ENCODE measurements at places on chromosomes 6 and 20.

DNA sequence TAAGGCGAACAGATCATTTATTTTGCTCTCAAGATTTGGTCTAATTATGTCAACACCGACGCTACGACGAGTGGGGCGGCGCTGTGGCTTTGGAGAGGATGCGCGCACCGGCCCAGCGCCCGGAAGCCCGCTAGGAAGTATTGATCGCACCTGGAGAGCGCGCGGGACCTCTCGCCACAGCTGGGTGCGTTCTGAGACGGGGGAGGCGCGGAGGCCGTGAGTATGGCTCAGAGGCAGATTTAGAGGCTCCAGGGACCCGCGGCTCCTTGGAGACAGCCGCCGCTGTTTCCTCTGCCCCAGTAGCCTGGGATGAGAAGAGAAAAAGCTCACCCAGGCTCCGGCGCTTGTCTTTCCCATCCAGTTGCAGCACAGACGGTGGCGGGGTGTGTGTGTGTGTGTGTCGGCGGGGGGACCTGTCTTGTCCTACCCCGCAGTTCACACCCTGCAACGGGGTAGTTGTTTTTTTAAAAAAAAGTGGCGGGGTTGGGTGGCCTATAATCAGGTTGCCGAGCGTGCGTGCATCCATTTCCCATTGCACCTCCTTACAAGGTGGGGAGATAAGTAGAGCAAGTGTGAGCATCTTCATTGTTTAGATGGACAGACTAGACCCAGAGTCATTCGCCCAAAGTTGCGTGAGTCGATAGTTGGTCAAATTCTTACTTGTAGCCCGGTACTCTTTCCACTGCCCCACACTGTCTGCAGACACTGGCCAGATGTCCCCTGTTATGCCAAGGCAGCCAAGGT, 11.2 kb downstream of the TFAP2D start:
- ATAC-seq: no peak

- no peak for ATAC-seq
These were observed 88.8 kb upstream of the SIRPA start for GRCh38 chr20:1806456-1806855.

DNA sequence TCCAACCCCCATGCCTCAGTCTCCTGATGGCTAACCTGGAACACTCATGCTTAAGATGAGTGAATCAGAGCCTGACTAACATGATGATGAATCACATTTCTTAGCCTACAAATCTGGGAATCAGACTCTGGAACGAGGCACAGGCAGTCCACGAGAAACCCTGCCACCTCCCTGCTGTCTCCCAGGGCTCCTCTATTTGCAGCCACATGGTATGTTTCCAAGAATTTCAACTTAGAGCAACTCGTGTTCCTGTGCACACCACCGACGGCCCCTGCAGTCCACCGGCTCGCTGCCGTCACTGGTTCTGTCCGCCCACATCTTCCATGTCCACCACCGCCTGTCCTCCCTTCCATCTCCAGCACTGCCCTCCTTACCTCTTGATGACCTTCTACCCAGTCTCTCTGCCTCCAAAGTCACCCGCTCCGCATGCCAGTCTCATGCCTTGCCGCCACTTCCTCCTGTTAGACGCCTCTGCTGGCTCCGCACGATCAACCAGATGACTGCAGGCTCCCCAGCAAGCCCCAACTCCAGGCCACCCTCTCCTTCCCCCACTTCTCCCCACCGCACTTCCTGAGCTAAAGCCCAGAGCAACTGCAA, 87.6 kb downstream of the AGPAT4 start:
- no peak for ATAC-seq

- no peak for ATAC-seq
These were observed 227.4 kb downstream of the LRFN2 start for GRCh38 chr6:40359808-40360207.

DNA sequence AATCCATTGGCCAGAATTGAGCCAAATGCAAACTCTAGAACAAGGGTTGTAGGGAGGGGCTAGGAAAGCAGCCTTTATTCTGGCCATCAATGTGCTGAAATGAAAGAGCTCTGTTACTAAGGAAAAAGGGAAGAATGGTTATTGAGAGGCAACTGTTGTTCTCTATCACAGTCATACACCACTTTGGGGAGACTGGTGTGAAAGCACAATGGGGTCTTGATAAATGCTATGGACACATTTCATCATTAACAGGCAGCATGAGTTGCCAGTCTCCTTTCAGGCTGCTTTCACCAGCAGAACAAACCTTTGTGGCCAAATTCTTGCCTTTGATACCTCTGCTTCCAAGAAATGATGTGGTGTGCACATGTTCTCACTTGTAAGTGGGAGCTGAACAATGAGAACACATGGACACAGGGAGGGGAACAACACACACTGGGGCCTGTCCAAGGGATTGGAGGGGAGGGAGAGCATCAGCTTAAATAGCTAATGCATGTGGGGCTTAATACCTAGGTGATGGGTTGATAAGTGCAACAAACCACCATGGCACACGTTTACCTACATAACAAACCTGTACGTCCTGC, 86.2 kb downstream of the CDS2 start:
- ATAC-seq: no peak

- no peak for ATAC-seq
These were observed 16.1 kb upstream of the GRM4 start for GRCh38 chr6:34161857-34162515.

GRCh38 chr6:130632897-130633296, 194.3 kb upstream of the SMLR1 start:
- no peak for ATAC-seq

DNA sequence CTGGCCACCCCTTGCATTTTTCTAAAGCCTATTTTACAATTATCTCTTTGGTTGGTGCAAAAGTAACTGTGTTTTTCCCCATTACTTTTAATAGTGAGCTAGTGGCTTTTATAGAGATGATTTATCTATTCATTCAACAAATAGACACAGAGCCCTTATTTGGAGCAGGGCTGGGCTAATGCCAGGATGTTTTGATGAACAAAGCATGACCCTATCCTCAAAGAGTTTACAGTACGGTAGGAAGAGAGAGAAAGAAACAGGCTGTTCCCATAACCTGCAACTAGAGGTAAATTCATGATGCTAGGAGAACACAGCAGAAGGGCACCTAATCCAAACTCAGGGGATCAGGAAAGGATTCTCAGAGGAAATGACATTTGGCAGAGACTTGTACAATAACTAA, 37.3 kb upstream of the UST start:
- ATAC-seq: no peak

DNA sequence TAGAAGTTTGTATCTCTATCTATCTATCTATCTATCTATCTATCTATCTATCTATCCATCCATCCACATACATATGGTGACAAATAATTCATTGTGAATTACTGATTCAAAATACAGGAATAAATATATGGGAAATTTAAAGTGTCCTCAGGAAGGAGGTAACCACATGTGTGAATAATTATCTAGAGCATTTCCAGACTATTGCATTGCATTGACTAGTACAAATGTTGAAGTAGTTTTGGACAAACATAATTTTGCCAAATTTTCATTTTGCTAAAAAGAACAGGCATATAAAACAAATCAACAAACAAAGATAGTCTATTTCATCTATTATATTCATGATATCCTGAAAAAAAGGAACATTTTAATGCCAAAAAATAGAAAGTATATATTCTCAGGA, 192.7 kb downstream of the UTRN start:
- ATAC-seq: no peak

DNA sequence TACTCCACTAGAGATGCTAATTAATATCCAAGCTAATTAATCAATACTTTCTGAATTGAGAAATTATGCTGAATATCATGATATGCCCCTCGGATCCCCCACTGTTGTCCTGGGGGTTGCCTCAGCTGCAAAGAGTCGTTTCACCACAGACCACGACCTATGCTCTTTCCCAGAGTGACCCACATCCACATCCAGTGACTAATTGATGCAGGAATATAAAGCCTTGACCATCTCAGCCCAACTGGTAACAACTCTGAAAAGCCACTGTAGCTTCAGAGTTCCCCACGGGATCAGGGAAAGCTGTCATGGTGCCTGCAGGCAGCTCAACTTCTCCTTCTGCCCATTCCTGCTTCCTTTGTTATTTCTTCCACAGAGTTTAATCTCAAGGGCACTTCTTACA, 116.9 kb downstream of the RWDD2A start:
- ATAC-seq: no peak

DNA sequence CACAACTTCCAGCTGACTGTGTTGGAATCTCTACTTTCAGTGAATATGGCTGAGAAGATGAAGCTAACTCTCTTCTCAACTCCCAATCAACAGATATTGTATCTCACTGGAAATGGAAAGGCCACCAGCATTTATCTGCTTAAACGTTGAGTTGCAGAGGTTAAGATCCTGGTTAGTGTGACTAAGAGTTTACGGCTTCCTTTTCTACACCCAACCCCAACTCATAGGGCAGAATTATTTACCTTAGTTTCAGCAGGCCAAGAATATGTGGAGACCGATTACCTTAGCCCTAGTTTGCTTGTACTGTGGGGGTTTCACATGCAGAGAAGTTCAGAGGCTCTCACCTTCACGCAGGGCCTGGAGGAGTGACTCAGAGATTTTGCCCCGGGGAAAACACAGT, 1026.6 kb downstream of the EYS start:
- ATAC-seq: no peak

DNA sequence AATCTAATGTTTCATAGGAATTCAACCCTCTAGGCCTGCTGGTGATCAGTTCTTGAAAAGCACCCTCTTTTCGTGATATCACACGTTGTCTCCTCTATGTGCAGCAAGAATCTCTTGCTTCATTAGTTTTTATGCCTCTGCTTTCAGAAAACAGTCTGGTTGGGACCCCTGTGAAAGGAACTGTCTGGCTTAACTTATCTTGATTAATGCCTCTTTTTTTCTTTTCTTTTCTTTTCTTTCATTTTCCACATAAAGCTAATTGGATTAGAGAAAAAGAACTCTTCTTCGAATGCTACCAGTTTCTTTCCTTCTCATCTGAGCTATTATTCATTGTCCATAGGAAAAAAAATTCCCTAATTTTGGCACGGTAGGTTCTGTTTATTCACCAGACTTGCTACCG, 21.3 kb downstream of the ZNF311 start:
- ATAC-seq: no peak

DNA sequence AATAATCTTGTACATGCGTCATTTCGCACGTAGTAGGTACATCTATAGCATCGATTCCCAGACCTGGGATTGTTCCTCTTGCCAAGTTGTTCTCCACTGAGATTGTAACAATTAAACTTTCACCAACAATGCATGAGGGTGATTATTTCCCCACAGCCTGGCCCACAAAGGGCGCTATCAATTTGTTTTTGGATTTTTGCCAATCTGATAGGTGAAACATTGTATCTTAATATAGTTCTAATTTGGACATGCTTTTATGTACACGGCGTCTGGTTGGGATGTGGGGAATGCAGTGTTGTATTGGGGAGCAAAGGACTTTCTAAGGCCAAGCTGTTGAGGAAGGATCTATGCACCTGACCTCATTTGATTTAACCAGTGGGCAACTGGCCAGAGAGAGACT, 59.5 kb downstream of the VEGFA start:
- ATAC-seq: no peak

- peak; percentile 100 for ATAC-seq
These were observed 37.9 kb downstream of the PTPRA start for GRCh38 chr20:2911200-2911599.

DNA sequence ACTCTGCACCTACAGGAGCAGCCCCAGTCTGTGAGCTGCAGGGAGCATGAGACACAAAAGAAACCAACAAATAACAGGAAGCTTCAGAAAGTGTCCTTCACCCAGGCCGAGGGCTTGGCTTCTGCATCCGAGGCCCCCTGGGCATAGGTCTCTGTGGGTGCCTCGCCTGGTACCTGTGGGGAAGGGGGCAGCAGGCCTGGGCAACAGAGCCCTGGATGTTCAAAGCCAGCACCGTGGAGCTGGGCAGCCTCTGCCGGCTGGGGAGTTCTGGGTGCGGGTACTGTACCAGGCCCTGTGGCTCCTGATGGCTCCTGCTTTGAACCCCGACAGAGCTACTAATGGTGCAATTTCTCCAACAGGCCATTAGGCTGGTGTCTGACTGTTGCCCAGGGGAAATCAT, 55.7 kb downstream of the TMEM242 start:
- no peak for ATAC-seq

DNA sequence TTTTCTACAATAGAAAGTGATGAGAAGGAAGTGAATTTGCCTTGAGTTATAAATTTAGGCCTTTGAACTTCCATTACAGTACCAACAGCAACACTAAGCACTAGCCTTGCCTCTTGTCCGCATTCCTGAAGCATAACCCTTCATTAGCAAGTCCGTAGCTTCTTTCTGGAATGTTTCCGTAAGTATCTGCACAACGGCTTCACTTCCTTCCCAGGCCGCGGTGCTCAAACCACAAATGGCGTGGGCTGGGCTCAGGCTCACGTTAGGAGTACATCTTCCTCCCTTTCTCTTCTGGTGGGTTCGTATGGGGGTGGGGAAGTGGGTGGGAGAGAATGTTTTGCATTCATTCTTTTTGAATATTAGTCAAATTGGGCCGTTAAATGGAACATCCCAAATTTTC, 193.8 kb upstream of the SNX9 start:
- ATAC-seq: no peak

GRCh38 chr6:168951217-168951616, 302.4 kb downstream of the THBS2 start:
- ATAC-seq: no peak

DNA sequence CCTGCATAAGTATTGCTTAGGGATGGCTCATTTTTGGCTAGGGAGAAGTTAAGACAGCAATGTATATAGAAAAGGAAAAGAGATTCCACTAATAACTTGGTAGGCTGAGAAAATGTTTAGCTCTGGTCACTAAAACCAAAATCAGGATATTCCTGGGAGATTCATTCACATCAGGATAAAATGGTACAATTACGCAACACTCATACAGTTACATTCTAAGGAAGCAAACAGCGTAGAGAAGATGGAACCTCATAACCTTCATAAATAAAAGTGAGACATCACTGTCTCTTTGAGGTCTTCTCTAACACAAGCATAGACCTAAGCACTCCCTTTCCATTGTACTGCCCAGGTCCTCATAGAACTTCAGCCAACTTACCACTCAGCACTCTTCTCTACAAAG, 295.7 kb upstream of the RUNX2 start:
- ATAC-seq: no peak

- no peak for ATAC-seq
These were observed 971.5 kb upstream of the CITED2 start for GRCh38 chr6:140345935-140346334.

DNA sequence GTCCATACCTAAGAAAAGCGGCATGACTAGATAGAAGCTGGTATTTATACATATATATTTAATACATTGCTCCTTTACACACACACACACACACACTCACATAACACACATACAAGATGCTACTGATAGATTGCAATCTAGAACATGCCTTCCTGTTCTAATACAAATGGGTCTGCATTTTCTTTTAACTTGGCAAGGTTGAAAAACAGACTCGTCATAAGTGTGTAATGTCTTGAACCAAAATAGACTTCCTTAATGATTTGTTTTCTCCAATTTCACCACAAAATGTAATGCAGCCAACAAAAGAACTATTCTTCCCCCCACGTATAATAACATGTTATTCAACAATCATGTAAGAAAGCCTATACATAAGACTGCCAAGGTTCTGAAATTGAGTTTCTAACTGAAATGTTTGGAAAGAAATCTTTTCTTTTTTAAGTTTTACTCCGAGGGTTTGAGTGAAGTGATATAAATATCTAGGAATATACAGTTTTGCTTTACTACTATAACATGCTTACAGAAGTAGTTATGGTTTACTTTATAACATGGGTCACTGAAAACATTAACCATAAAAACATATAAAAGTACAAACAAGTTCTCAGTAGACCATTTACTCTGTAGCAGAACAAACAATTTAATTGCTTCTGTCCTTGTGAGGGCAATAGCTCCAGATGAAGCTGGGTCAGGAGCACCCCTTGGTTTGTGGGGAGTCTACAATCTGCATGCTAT, 207.5 kb downstream of the FOXC1 start:
- ATAC-seq: no peak

Measured in activated T-helper 17 cell treated with anti-CD3 and anti-CD28 coated beads, Interleukin-2, amount 50 U/mL, for 72 hours (primary cell).